ENCODE measurements at places on chromosomes 7 and 10. TPM values are rescaled to one million over a fixed set of nuclear protein-coding genes. Genes with fewer than 3 reads are reported as not detected.

The SLC26A3 gene
- not detected for total RNA-seq

The ASB15 gene
- not detected for total RNA-seq

The IMMP2L gene
- 4.3 TPM for total RNA-seq

The SRI gene
- 46.8 TPM for total RNA-seq

The SPDYE18 gene
- total RNA-seq: 0.44 TPM

The ARHGAP22 gene
- total RNA-seq: 7.0 TPM

The AS3MT gene
- 0.88 TPM for total RNA-seq

The COL17A1 gene
- total RNA-seq: under 0.01 TPM

The NEUROD6 gene
- not detected for total RNA-seq

The CHN2 gene
- total RNA-seq: 0.29 TPM

The PYROXD2 gene
- total RNA-seq: 16.4 TPM

The BLNK gene
- not detected for total RNA-seq

The THNSL1 gene
- total RNA-seq: 1.9 TPM

The TAS2R41 gene
- 0.29 TPM for total RNA-seq

The ANKRD30A gene
- total RNA-seq: not detected

The MSRB2 gene
- 9.2 TPM for total RNA-seq

The FFAR4 gene
- not detected for total RNA-seq

The CUBN gene
- 3.7 TPM for total RNA-seq

The EVX1 gene
- total RNA-seq: not detected

The SPDYE6 gene
- not detected for total RNA-seq

The SPOCK2 gene
- 0.44 TPM for total RNA-seq

The SEMA3E gene
- total RNA-seq: 1.7 TPM

The NRBF2 gene
- total RNA-seq: 26.6 TPM
